HCEC 1CT (cell line): ENCODE measurements at places on chromosomes 11 and 22.

DNA sequence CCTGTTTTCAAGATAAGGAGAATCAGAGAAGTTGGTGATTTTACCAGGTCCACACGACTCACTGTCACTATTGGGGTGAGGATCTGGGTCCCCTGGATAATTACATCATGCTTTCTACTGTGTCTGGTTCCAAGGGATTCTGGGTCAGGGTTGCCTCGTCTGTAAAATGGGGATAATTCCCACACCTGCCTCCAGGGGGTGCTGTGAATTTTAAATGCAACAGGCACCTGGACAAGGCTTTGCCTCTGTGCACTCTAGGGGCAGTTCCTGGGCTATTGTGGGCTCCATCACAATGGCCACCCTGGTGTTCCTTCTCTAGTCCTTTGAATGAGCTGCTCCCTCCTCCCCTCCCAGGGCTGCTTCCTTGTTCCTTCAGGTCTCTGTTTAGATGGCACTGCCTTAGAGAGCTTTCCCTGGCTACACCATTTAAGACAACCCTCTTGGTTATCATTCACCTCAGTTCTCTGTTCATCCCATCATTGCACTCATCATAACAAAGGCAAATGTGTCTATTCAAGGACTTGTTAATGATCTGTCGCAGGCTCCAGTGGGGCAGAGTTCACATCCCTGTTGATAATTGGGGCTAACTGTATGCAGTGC lies 178.6 kb downstream of the MIAT start:
- DNase-seq: peak; percentile 32

GRCh38 chr11:38835966-38836365 lies 2237.9 kb upstream of the RAG2 start:
- no peak for DNase-seq

GRCh38 chr11:26620282-26621045 lies 48.4 kb upstream of the MUC15 start:
- peak; percentile 2 for DNase-seq

DNA sequence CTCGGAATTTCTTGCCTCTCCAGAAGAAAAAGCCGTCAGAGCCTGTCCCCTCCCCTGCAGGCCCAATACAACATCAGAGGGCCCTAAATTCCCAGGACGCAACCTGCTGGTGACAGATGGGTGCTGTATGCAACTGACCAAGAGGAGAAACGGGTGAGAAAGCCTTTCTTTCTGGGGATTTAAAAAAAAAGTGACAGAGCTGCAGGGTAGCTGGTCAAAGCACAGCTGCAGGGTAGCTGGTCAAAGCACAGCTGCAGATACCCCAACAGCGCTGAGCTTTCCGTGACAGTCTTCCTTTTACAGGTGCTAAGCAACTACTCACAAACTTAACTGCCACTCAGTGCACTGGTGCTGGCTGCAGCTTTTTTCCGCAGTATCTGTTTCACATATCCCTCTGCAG lies 17.8 kb downstream of the AP1B1 start:
- DNase-seq: no peak

- DNase-seq: no peak
Measured at GRCh38 chr11:47899801-47900200, 51.7 kb upstream of the NUP160 start.

DNA sequence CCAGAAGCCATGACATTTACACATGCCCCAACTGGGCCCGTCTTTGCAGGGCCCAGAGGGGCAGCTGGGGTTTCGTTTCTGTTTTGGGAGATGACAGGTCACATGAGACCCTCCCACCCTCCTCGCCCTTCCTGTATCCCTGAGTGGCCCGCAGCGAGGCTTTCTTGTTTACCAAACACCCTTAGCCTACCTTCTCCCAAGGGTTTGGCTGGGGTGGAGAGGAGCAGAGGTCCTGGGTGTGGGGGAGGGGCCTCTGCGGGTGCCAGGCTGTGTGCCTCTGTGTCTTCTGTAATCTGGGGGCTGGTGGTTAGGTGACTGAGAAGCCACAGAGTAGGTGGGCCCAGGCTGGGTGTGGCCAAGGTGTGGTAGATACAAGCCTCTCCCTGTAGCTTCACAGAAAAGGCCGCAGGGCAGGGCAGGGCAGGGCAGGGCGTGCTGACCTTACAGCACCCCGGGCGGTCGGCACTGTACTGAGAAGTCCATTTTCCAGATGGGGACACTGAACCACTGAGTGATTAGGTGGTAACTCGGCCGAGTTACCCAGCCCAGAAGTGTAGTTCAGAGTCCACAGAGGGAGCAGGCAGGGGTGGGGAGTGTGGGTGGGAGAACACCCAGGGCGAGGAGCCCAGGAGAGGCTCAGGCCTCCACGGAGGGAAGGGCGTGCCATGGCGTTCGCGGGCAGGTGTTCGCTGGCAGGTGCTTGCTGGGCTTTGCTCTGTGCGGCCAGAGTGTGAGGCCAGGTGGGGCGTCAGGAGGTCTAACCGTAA lies 8.7 kb downstream of the PRR5 start:
- DNase-seq: no peak

GRCh38 chr11:63764679-63765647 lies 3.6 kb downstream of the ZFTA start:
- DNase-seq: no peak
